ENCODE measurements at places on chromosomes 4 and X. TPM values are rescaled to one million over a fixed set of nuclear protein-coding genes. Genes with fewer than 3 reads are reported as not detected.

- no peak for DNase-seq
These were observed 880.4 kb downstream of the PCDH18 start for GRCh38 chr4:136651932-136652331.

- no peak for DNase-seq
These were observed 20.3 kb upstream of the SLC25A4 start for GRCh38 chr4:185122681-185123345.

Gene TNMD
- 34.9 TPM for total RNA-seq

Gene ZAR1
- 0.48 TPM for total RNA-seq

DNA sequence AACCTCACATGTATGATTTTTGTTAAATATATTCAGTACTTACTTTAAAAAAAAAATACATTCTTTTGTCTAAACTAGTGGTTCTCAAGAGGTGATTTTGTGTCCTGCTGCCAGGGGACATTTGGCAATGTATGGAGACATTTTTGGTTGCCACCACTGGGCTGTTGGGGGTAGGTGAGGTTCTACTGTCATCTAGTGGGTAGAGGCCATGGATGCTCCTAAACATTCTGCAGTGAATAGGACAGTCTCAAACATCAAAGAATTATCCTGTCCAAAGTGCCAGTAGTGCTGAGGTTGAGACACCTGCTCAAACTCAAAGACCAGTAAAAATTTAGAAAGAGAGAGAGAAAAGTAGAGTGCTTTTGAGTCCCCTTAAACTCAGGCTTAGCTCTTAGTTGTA, 32.9 kb upstream of the PGM2 start:
- DNase-seq = no peak

DNA sequence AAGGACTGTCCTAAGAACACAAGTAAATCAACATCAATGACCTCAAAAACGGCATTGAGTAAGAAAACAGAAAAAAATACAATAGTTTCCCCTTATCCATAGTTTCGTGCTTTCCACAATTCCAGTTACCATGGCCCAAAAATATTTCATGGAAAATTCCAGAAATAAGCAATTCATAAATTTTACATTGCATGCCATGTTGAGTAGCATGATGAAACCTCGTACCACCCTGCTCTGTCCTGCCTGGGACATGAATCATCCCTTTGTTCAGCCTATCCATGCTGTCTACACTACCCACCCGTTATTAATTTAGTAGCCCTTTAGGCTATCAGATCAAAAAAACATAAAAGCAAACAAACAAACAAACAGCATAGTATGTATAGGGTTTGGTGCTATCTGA, 51.1 kb downstream of the KLF3 start:
- DNase-seq = no peak

GRCh38 chr4:19380600-19380999, 871.1 kb upstream of the SLIT2 start:
- no peak for DNase-seq

- DNase-seq = peak; percentile 84
These were observed 14.0 kb downstream of the SORCS2 start for GRCh38 chr4:7206385-7206784.

Gene DDIT4L
- 2.2 TPM for total RNA-seq

DNA sequence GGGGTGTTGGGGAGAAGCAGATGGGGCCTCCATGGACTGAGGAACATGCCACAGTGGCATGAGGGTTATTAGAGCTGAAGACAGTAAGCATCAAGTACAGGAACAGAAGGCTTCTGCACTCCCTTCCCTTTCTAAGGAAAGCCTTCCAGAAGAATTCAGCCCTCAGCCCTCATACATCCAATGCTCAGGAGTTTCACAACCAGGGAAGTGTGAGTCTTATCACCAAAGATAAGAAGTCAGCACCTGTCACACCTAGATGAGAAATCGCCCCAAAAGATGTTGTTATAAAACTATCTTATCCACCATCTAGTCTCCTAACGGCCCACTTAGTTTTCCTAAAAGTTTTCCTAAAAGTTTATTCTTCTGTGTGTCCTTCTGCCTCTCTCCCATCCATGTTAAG, 78.0 kb upstream of the STS start:
- DNase-seq = no peak

Gene YY2
- total RNA-seq = 2.2 TPM

Gene RNF212
- 9.1 TPM for total RNA-seq

GRCh38 chr4:152992466-152992865, 56.3 kb downstream of the FHDC1 start:
- DNase-seq = no peak

Gene RAPGEF2
- 82.1 TPM for total RNA-seq

Gene AMER1
- 3.4 TPM for total RNA-seq

GRCh38 chr4:153079857-153080391, 124.3 kb upstream of the TRIM2 start:
- no peak for DNase-seq

Gene GPR82
- 0.72 TPM for total RNA-seq

Gene IL13RA2
- total RNA-seq = not detected

Gene RPS6KA6
- total RNA-seq = 2.2 TPM

Gene STOX2
- 17.6 TPM for total RNA-seq

GRCh38 chrX:22378296-22378695, 105.6 kb downstream of the CBLL2 start:
- DNase-seq = no peak

DNA sequence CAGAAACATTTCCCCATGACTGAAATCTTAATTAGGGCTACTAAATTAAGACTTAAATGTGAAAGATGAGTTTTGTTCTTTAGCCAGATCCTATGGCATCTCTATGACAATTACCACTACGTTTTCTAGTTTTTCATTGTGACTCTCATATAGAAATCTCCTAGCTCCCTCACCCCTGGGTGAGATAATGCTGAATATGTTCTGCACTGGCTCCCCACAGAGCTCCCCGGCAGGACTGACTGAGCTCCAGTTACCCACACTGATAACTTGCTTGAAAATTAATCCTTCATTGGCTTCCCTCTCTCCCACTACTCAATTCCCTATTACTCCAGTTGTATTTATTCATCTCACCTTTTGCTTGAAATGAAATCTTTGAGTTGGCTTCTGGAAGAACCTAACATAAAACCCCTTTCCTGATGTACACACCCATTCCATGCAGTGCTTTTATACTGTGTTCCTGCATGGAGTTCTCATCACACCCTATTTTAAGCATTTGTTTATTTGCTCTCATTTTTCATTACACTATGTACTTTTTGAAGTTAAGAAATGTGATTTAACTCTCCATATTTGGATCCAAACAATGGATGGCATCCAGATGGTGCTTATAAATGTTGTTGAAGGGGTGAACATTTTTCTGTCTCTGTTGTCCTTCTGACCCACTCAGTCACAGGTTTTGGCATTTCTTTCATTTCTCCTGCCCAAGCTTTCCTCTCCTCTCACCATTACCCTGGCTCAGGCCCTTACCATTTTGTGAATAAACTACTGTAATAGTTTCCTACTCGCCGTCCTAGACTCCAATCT, 623.4 kb downstream of the SPRY1 start:
- no peak for DNase-seq

DNA sequence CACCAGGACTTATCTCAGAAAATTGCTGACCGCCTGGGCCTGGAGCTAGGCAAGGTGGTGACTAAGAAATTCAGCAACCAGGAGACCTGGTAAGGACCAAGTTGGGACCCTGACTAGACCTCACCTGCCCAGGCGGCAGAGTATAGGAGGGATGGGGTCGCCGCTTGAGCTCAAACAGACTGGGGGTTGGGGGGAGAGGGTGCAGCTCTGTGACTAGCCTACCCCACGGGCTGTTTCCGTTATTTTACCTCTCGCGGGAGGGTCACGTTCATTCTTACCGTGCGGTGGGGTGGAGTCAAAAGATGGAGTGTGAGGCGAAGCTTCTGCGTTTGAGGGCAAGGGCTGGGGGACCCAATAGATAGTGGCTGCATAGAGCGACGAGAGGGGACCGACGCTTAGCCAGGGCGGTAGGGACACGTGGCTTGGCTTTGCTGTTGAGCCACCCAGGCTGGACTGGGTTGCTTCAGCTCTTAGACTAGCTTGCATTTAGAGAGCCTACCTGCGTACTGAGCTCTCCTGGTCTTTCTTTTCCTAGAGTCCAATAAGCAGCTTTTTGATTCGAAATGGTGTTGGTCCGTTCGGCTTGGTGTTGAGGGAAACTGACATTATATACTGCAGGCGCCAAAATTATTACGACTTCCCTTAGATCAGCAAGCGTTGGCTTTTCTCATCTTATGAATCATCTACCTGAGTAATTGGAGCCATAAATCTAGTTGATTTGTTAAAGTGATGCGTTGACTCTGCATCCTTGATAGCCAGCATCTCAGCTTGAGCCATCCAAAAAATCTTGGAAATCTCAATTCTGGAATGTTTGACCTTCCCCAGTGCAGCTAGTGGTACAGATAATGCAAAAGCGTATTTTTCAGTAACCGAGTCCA, 591 bp downstream of the PRPS1 start:
- DNase-seq = no peak

DNA sequence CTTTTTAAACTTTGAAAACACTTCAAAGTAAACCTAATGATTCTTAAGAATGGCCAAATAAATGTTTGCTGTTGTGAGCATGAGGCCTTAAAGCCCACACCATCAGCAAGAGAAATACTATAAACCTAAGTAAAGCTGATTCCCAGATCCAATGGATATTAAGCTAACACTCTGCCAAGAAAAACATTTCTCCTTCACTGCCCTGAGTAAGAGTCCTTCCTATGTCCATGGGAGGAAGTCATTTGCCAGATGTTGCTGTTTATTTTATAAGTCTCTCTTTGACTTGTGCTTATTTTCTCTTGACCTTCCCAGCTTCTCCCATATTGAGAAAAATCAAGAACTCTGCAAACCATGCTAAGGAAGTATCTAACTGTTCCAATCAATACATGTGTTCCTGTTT, 154.3 kb upstream of the EDNRA start:
- peak; percentile 59 for DNase-seq

- no peak for DNase-seq
These were observed 33.1 kb upstream of the RBPJ start for GRCh38 chr4:26287756-26288155.

Gene GC
- total RNA-seq = 4.6 TPM

Gene SATL1
- 4.3 TPM for total RNA-seq

DNA sequence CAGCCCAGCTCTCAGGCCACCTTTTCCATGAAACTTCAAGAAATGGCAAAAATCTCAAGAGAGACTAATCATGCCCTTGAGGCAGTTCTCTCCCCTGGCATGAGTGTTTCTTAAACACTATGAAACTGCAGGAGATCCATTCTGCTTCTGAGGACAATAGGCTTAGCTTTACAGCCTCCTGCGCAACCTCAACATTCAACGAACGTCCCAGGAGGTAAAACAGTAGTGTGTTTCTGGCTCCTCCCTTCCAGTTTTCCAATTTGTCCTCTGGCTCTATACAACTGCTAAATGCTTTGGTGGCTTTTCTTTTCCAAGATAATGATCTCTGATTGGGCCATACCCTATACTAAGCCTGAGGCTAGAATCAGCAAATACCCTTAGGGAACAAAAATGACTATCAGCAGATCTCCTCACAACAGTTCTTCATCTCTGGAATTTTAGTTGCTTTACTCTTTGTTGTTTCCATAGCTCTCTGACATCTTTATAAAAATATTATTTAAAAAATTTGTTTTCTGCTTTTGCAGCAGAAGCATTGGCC, 87.0 kb upstream of the FAT1 start:
- no peak for DNase-seq

GRCh38 chrX:3377560-3377959, 31.1 kb upstream of the MXRA5 start:
- no peak for DNase-seq

DNA sequence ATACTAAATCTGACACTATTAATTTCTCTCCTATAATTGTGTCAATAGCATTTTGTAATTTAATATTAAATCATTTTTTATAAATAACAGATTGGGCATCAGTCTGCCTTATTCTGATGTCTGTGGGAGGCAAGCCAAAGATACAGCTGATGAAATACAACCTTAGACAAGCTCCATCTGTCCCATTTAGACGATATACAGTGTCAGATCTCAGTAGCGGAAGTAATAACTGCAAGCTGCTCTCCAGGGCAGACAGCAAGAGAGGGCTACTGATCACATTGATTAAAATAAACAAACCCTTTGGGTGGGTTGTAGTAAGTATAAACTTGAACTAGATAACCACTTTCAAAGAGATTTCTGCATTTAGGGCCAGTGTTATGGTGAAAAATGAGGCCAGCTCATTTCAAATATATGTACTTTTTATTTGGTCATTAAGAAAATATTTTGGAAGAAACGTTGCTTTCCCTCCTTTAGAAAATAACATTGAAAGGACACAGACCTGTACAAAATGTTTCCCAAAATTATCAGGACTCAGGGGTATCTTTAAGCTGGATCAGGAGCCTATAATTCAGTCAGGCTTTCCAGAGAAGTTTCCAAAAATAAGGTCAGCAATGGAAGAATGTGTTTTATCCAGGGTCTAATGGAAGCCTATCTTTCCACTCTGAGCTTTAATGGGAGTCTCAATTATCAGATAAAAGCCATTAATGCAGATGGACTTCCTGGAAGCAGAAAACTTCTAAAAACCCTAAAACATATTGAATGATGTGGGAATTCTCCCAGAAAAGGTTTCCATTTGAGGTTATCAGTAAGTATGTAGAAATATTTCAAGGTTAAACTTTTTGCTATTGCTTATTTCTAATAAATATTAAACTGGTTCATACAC, 1028.8 kb upstream of the IGFBP7 start:
- DNase-seq = peak; percentile 50

DNA sequence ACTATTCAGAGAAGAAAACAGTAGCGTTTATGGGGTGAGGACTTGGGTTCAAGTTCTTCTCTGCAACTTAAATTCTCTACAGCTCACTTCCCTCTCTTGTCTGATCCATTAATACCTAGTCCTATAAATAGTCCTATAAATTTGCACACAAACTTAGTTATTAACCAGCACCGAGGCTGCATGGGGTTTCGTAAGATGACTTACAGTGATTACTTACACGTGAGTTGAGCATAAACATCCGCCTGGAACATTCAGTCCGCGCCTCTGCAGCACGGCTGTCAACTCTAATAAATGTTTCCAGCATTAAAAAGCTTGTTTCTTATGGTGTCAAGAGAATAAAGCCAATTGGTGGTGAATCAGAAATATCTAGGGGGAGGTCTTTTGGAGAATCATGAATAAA, 103.0 kb upstream of the ENPP6 start:
- no peak for DNase-seq

- DNase-seq = no peak
These were observed 23.0 kb downstream of the MAP7D3 start for GRCh38 chrX:136227948-136228838.

DNA sequence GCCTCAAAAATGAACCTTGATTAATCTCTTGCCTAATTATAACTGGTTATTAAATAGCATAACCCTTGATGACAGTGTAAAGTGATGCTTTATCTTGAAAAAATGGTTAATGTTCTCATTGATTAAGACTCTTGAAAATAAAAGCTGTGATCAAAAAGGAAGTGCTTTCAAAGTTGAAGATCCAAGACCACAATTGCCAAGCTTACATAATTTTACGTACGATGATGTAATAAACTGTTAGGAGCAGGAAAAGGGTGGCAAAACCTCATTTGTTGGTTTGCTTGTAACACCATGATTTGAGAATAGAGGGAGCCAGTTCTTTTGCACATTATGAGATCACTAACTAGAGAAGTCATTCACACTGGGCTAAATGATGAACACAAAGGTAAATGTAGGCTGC, 322.2 kb downstream of the ADGRL3 start:
- DNase-seq = no peak

- no peak for DNase-seq
These were observed 197.6 kb upstream of the PSAPL1 start for GRCh38 chr4:7632341-7632740.

GRCh38 chrX:155767051-155767875, 113.9 kb upstream of the VAMP7 start:
- DNase-seq = peak; percentile 90
